ENCODE measurements at places on chromosomes 3 and 15. TPM values are rescaled to one million over a fixed set of nuclear protein-coding genes. Genes with fewer than 3 reads are reported as not detected.

GRCh38 chr3:143123353-143123984 is 3.9 kb downstream of the CHST2 start:
- DNase-seq, result no peak
- no peak overlapping the region for H3K27ac ChIP-seq
- H3K4me3 ChIP-seq, result no peak overlapping the region
- H3K27me3 ChIP-seq, result no peaks in the 10 kb centered on the region
- no peaks in the 10 kb centered on the region for H3K36me3 ChIP-seq

- no peak overlapping the region for H3K27ac ChIP-seq
- DNase-seq, result no peak
- H3K36me3 ChIP-seq, result no peaks in the 10 kb centered on the region
- no peak overlapping the region for H3K4me3 ChIP-seq
- H3K27me3 ChIP-seq, result no peaks in the 10 kb centered on the region
These were observed 849.7 kb downstream of the ROBO2 start for GRCh38 chr3:77889616-77890015.

DNA sequence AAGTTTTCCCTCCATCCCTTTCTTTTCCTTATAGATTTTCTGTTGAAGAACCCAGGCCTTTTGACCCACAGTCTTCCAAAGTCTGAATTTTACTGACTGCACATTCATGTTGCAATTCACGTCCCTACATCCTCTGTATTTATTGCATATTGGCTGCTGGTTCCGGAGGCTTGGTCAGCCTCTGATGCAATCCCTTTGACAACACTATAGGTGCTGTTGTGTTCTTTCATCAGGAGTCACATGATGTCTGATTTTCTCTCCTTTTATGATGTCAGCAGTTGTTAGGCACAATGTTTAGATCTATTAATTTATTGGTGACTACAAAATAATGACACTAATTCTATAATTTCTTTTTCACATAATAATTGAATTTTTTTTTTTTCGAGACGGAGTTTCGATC is 8.7 kb downstream of the CYP1A1 start:
- no peaks in the 10 kb centered on the region for H3K27me3 ChIP-seq
- no peaks in the 10 kb centered on the region for H3K36me3 ChIP-seq
- no peak for DNase-seq
- H3K4me3 ChIP-seq, result no peak overlapping the region
- H3K4me1 ChIP-seq, result no peaks in the 10 kb centered on the region

Gene LMAN1L
- total RNA-seq, result not detected

DNA sequence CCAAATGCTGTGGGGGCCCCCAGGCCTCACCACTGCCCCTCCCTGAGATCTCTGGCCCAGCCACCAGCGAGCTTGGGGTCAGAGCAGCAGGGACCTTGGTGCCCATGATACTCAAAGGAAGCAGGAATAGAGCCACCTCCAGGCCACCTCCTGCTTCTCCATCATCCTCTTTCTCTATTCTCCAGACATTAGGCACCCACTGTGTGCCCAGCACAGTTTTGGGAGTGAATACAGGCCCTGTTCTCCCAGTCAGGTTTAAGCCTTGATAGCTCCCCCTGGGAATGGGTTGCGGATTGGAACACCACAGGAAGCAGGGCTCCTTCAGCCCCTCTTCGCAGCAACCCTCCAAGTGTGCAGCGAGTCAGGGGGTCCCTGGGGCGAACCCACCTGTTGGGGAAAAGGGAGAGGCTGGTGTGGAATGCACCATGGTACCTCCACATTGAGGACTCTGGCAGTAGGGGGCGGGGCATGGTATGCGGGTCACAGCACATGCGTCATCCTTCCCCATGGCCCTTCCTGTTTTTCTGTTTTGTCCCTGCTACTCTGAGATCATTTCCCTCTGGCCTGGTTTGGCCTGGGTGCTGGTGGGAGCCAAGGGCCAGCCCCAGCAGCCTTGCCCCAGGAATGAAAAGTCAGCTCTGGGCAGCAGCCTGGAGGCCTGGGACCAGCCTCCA is 14.2 kb upstream of the SEMA3B start:
- H3K27ac ChIP-seq, result no peak overlapping the region
- H3K4me3 ChIP-seq, result no peak overlapping the region
- peaks cover 3% of the 10 kb centered on the region for H3K4me1 ChIP-seq
- H3K36me3 ChIP-seq, result peaks cover 30% of the 10 kb centered on the region
- no peaks in the 10 kb centered on the region for H3K27me3 ChIP-seq

Gene TMEM108
- total RNA-seq, result 14.3 TPM

Gene SH2D7
- not detected for total RNA-seq

DNA sequence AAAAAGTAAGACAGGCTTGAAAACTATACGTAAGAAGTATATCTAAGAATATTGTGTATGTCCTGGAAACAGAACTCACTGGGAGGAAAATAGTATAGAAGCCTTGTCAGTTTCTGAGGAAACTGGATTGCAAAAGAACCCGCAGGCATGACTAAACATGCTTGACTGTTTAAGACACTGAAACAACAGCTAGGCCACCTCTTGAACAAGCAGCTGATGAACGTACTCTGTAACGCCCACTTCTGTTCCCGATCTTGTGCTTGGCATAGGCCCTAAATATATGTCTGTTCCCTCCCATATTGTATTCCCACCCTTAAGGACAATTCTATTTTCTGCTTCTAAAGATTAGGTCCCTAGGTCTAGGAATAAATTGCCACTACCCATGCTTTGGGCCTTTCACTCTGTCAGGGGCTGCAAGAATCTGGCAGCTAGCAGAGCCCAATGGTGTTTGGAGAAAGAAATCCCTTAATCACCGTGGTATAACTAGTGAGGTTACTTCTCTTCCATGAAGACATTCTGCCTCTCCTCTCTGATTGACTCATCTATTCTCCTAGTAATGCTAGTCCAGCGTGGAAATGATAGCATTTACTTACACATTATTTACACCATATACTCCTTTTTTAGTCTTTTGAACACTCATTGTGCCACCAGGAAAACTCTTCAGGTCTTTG is 46.2 kb downstream of the CD200 start:
- no peak overlapping the region for H3K27ac ChIP-seq
- no peaks in the 10 kb centered on the region for H3K27me3 ChIP-seq
- no peak overlapping the region for H3K4me3 ChIP-seq
- no peaks in the 10 kb centered on the region for H3K4me1 ChIP-seq

Gene ZNF860
- total RNA-seq, result 8.6 TPM

DNA sequence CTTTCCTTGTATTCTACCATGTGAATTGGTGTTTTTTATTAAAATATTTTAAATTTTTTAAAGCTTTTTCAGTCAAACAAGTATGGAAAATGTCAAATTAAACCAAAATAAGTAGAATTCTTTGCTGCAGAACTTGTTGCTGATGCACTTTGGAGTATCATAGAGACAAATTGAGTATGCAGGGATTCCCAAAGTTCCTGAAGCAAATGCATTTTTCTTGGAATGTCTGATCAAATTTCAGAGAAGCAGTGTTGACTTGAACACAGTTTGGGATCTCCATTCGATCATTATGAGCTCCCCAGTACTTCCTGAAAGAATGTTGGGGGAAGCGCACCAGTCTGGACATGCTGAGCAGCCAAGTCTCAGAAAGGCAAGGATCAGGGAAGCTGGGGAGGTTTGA is 517.8 kb upstream of the CFAP20DC start:
- H3K36me3 ChIP-seq, result no peaks in the 10 kb centered on the region
- H3K4me1 ChIP-seq, result no peaks in the 10 kb centered on the region
- no peak overlapping the region for H3K27ac ChIP-seq
- H3K4me3 ChIP-seq, result no peak overlapping the region
- no peaks in the 10 kb centered on the region for H3K27me3 ChIP-seq

Gene CD276
- total RNA-seq, result 156 TPM

DNA sequence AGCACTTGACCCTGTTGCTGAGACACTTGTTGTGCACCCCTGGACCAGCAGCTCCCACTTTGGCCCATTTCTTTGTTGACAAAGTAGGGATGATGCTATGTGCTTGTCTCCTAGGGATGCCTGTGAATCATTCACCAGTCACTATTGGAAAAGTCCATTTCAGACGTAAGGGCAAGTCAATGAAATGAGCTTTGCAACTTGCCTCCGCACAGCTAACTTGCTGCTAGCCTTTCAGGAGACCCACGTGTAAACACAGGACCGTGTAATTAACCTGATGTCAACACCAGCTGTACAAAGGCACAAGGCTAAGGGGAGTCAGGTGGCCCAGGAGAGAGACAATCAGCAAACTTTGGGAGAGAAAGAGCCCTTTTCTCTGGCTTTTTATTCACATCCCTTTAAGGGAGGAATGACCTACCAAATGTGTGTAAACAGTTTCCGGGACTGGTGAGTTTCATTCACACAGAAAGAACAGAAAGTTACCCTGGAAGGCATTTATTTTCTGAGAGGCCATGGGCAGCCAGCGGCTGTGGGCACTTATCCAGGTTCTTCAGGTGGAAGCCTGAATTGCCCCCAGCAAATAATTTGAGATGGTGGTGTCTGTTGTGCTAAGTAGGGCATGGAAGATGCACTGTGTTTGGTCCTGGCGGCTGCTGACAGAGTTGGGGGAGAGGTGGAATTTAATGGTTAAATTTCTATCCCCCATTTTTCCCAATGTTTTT is 54.0 kb downstream of the TIPARP start:
- no peaks in the 10 kb centered on the region for H3K27me3 ChIP-seq
- H3K27ac ChIP-seq, result no peak overlapping the region

- no peaks in the 10 kb centered on the region for H3K4me1 ChIP-seq
- no peaks in the 10 kb centered on the region for H3K36me3 ChIP-seq
- no peaks in the 10 kb centered on the region for H3K27me3 ChIP-seq
These were observed 4.6 kb upstream of the EPB42 start for GRCh38 chr15:43225201-43225949.

Gene PRR20G
- total RNA-seq, result not detected

Gene TTLL13
- not detected for total RNA-seq

DNA sequence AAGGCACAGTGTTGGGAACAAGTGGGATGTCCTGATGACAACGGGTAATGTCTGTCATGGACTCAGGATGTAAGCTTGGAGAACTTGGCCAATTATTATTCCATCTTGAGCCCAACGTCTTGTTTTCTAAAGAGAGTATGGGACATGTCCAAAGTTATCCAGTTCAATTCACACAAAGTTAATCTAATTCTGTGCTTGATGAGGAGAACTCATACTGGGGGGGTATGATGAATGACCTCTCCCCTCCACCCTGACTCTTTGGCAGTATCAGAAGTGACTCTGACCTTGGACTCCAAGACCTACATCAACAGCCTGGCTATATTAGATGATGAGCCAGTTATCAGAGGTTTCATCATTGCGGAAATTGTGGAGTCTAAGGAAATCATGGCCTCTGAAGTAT is 36.3 kb downstream of the TGM4 start:
- no peak overlapping the region for H3K27ac ChIP-seq
- no peaks in the 10 kb centered on the region for H3K36me3 ChIP-seq
- H3K4me3 ChIP-seq, result no peak overlapping the region
- H3K4me1 ChIP-seq, result no peaks in the 10 kb centered on the region
- no peaks in the 10 kb centered on the region for H3K27me3 ChIP-seq

DNA sequence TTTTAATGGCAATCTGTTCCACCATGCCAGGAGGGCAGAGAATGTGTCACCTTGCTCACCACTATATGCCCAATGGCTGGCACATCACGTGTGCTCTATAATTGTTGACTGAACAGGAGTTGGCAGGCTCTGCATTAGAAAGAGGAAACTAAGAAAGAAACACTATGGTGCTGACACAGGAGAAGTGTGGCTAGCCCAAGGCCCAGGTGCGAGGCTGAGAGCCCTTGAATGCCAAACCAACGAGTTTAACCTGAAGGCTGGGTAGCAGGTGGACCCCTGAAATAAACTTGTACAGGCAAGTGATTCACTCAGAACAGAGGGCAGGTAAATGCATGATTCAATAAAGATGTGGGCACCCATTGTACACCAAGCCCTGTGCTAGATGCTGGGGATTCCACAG is 2.4 kb downstream of the CHCHD4 start:
- H3K4me3 ChIP-seq, result no peak overlapping the region
- H3K27me3 ChIP-seq, result no peaks in the 10 kb centered on the region
- no peaks in the 10 kb centered on the region for H3K4me1 ChIP-seq
- H3K36me3 ChIP-seq, result no peaks in the 10 kb centered on the region
- H3K27ac ChIP-seq, result no peak overlapping the region

All from H1 (cell line).